Progenitor cell of endocrine pancreas (in vitro differentiated cells): ENCODE measurements at places on chromosomes 12 and 14.

GRCh38 chr14:25048170-25049016, 1.6 kb downstream of the STXBP6 start:
- no peak for DNase-seq

GRCh38 chr14:64824471-64824870, 55.2 kb downstream of the SPTB start:
- no peak for DNase-seq

- DNase-seq: no peak
Measured at GRCh38 chr12:121983536-121984210, 38.0 kb upstream of the BCL7A start.

- DNase-seq: no peak
Measured at GRCh38 chr12:128911861-128912260, 58.6 kb downstream of the GLT1D1 start.

- DNase-seq: no peak
Measured at GRCh38 chr14:73741386-73741875, 27.2 kb upstream of the PNMA1 start.

DNA sequence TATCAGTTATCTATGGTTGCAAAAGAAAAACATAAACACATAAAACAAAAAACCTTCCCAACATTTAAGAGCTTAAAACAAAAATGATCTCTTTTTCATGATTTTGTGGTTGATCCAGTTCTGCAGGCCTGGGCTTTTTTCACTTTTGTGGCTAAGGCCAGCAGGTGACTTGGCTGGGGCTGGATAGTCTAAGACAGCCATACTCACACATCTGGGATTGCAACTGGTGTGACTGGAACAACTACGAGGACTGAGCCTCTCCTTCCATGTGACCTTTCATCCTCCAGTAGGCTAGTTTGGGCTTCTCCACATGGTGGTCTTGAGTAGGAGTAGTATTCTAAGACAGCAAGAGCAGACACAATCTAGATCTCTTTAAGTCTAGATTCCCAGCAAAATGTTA, 7.2 kb upstream of the PKP2 start:
- DNase-seq: no peak

DNA sequence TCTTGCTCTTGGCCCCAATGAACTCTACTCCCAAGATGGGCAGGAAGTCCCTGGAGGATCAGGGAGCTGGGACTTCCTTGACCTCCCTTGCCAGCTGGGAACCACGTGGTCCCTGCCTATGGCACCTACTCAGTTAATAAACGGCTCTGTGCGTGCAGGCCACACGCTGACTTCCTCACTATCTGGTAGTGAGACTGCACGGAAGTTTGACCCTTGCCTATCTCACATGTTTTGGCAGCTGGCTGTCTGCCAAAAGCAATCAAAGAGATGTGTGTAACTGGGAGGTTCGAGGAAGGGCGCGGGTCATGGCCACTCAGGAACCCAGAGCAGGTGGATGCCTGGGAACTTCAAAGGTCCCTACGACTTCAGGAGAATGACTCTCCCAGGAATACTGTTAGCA, 57.9 kb downstream of the RFLNA start:
- no peak for DNase-seq

GRCh38 chr14:31945074-31945613, 132.0 kb upstream of the ARHGAP5 start:
- no peak for DNase-seq

DNA sequence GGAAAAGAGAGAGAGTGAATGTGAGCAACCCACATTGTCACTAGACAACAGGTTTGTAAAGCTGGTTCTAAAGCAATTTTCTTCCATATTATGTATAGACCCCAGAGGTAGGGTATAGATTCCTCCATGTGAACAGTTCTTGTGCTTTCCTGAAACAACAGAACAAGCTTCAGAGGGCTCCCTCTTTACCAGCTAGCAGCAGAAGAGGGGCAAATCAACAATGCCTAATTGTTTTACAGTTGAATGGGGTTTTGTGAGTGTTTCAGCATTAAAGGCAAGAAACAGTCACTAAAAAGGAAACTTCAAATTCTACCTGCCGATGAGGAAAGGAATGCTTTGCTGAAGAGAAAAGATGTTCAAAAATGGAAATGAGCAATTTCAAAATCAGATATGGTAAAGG, 341.2 kb upstream of the KITLG start:
- DNase-seq: no peak

GRCh38 chr14:92555465-92556111, 42.0 kb downstream of the RIN3 start:
- DNase-seq: no peak

GRCh38 chr12:51152953-51153352, 20.0 kb downstream of the TFCP2 start:
- no peak for DNase-seq

GRCh38 chr12:27898022-27898421, 74.5 kb downstream of the PTHLH start:
- DNase-seq: no peak

DNA sequence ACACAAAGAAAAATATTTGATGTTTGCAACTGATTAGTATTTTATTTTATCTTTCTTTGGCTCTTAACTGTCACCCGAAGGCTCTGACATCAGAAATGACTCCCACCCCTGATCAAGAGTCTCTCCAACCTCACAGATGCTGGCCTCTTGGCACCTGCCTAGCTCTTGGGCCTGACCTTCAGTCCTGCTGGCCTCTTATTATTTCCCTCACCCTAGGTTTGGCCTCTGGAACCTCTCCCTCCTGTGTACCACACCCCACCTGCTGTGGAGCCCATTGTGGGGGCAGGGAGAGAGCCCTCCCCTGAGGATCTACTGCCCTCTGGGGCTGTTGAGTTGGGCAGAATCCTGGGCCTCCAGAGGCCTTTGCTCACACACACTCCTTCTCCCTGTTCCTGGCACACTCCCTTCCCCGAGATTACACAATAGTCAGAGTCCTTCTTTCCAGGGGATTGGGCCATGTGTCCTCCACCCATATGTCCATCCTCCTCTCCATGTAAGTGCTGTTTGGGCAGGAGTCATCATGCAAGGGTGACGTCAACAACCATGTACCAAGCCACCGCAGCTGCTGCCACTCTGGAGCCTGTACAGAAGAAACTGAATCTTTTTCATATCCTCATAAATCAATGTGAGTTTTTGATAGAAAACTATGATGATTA, 124.3 kb downstream of the RASSF9 start:
- DNase-seq: no peak

- no peak for DNase-seq
Measured at GRCh38 chr14:52078721-52079120, 9.9 kb upstream of the NID2 start.

DNA sequence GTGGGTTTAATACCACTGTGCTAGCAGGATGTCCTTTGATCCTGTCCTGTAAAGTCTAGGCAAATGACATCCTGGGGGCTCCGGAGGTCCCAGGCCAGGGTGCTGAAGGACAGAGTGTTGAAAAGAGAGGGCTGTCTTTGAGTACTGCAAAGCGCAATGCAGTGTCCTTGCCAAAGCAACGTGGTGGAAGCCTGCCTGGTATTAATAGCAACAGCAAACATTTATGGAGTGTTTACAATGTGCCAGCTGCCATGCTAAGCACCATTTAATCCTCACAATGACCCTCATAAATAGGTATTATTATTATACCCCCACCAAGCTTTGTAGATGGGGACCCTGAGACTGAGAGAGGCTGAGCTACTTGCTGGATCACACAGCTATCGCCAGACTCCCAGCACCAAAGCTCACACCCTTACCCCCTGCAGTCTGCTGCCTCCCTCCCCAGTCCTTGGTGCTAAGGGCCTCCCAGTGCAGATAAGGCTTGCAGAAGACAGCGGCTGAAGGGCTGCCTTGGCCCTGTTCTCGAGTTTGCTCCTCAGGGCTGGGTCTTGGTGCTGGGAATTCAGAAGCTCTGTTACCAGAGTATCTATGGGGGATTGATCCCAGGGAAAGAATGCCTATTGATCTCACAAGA, 427.7 kb downstream of the FUT8 start:
- DNase-seq: no peak

DNA sequence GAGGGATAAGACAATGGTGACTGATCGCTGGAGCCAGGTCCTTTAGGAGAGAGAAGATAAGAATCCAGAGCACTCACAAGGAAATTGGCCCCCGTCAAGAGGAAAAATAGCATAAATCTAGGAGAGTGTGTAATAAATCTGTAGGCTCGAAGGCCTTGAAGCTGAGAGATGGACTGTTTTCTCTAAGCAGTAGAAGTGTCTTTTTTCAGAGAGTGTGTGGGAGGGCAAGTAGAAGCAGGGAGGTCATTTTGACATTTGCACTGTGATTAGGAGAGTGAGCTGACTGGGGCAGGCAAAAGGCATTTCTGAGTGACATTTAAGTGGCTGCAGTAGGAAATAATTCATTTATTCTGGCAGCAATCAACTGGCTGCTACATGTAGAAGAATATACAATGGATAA, 78.0 kb upstream of the DDHD1 start:
- DNase-seq: no peak

- DNase-seq: no peak
Measured at GRCh38 chr12:112422531-112422930, 3.8 kb downstream of the PTPN11 start.

- DNase-seq: no peak
Measured at GRCh38 chr14:92037989-92038388, 1.9 kb downstream of the TRIP11 start.

DNA sequence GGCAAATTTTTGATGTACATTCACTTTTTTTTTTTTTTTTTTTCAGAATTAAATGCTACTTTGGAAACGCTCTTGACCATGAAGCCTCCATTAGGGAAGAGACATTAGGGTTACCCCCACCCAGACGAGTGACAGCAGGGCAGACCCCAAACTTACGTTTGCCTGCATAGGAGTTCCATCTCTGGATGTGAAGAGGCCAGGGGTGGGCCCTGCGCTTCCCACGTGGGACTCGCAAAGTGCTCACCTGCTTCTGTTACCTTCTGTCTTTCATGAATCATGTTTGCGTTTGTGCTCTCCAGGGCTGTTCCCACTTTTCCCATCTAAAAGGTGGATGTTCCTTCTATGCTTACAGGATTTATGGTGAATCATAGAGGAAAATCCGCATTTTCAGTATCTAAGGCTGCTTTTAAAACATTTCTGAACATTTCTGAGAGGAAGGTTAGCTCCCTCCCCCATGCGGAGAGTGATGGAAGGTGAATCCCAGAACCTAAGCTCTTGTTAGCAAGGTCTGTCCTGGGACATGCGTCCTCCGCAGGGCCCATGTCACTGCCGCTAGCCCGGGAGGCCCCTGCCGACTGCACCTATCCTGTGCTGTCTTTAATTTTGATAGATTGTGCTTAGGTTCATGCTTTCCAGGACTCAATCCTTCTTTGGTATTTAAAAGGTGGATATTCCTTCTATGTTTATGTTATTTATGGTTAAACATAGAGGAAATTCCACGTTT, 135.7 kb upstream of the RTL1 start:
- DNase-seq: no peak
